ENCODE measurements at places on chromosomes 16 and 17.

DNA sequence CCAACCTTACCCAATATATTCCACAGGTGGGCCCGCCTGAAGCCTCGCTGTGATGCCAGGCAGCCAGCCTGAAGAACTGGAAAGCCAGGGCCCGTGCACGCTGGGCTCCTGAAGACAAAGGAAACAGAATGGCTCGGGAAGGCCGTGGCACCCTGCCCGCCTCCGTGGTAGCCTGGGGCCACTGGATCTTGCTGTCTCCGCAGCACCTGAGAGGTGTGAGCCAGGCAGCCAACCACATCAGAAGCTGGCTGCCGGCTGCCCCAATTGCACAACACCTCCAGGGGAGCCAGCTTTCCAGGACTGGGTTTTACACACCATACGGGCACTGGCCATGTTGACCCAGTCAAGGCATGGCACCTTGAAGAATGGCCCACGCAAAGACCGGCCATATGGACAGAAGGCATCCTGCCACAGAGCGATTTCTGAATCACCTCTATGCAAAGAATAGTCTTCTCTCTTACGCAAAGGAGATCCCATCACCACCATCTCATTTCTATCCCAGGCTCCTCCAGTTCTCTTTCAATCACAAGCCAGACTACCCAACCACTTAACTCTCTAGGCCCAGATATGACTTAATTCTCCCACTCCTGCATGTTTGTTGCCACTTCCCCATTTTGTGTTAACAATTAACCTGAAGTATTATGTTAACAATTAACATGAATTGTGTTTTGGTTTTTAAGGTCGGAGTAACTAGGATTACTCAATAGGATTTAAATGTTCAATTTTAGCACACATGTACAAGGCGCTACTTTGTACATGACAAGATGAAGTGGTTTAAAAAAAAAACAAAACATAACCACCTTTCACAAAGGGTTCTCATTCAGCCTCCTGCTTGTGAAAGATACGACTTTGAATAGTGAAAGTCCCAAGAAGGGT is 32.1 kb downstream of the ZFHX3 start:
- DNase-seq, result no peak

GRCh38 chr16:822174-822908 is 21.8 kb upstream of the GNG13 start:
- no peak for DNase-seq

GRCh38 chr16:12188061-12188934 is 211.8 kb downstream of the SNX29 start:
- DNase-seq, result no peak

DNA sequence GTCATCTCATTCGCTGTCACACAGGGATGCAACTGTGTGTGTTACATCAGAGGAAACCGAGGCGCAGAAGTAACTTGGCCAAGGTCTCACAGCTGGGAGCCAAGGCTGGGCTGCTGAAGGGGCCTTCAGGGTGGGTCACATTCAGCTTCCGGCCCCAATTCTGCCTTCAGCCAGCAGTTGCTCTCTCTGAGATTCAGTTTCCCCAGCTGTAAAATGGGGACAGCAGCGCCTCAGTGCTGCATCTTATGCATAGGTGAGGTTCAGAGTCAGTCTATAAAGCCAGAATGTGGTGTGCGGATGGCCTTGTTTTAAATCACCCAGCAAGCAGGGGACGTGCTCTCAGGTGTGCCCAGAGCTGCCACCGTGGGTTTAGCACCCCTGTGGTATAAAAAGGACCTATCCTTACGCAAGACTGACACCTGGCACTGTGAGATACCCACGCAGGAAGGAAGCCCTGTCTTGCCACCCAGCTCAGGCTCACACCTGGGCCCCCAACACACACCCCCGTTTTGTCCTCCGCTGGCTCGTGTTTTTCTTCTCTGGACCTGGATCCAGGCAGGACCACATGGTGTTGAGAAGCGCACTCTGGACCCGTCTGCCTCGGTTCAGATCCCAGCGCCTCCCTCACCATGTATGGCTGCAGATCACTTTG is 94.6 kb upstream of the GSE1 start:
- DNase-seq, result no peak

- no peak for DNase-seq
These were observed 24.4 kb downstream of the YPEL2 start for GRCh38 chr17:59355702-59356325.

GRCh38 chr17:68437979-68438822 is 19.1 kb downstream of the WIPI1 start:
- peak; percentile 15 for DNase-seq

- no peak for DNase-seq
These were observed 8.1 kb upstream of the PPP1R27 start for GRCh38 chr17:81842725-81843504.

GRCh38 chr16:83653785-83654184 is 154.0 kb upstream of the HSBP1 start:
- DNase-seq, result no peak

GRCh38 chr17:37648555-37648954 is 5.3 kb upstream of the DDX52 start:
- DNase-seq, result no peak

DNA sequence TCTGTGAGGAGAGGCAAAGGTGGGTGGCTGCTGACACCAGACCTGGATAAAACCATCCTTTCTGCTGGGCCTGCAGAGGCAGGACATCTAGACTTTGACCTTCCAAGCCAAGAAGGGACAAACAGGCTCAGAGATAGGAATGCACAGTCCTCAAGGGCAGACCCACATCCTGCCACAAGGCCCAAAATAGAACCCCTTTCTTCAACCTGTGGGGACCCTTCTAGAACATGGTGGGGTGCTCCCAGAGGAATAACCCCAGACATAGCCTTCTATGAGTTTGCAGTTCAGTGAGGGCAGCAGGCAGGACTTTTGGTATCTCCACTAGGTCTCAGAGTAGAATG is 3.8 kb upstream of the CBFB start:
- DNase-seq, result no peak

GRCh38 chr16:76268824-76269223 is 8.4 kb upstream of the CNTNAP4 start:
- no peak for DNase-seq

DNA sequence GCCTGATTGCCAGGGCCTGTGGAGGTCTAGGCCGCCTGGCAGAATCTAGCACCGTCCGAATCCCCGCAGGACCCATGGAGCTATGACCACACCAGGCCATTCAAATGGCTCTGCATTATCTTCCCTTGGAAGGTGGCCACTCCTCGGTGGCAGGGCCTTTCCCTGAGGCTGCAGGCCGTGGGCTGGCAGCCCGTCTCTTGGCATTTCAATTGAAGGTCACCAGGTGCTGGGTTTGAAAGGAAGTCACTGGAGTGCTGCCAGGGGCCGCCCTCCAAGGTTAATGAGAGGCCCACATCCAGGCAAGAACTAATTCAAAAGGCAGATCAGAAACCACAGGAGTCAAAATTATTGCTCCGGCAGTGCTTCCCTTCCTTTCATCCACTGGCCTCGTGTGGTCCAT is 27.7 kb upstream of the CACNG5 start:
- DNase-seq, result no peak

DNA sequence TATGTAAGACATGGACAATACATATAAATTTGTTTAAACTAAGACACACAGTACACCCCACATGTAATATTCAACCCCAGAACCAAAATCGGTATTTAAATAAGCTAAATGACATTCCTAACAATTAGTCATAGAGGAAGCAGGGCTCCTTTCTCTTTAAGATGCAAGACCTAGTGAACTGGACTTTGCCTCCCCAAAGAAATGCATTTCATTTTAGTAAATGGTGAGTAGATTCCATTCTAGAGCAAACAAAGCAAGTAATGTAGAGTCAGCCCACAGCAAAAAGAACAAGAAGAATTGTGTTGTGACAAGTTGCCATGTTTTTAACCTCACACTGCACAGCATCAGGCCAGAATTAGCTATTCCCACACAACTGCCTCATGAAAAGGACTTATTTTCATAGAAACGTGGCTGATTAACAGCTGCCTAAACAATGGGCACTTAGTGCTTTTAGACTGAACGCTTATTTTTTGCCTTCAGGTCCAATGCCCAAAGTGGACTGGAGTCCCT is 14.4 kb downstream of the DNAJC7 start:
- DNase-seq, result no peak

DNA sequence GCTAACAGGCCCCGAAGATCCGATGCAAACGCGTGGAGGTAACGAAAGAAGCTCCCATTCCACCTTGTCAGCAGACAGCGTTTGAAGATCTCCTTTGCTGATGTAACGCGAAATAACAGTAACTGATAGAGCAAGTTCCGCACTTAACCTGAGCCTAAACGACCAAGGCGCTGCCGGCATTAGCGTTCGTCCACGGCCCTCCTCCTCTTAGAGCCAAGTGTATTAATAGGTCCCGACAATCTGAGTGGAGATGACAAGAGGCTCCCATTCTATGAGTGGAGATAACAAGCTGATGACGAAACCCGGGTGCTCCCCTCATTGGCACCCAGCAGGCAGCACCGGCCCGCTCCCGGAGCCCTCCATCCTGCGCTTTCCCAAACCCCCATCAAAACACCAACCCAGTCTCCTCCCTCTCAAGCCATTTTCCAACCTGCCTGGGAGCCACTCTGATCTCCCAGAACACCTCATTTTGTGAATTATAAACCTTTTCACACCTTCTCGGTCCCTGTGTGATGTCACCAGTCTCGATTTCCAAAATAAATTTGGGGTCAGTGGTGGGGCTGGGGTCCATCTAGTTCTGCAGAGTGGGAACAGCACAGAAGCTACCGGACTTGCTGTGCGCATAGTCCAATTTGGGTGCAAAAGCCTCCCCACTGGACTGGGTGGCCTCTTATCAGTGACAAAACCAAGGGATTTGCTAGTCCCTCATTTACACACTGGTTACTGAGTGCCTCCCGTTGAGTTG is 35.4 kb upstream of the ARL4D start:
- no peak for DNase-seq

DNA sequence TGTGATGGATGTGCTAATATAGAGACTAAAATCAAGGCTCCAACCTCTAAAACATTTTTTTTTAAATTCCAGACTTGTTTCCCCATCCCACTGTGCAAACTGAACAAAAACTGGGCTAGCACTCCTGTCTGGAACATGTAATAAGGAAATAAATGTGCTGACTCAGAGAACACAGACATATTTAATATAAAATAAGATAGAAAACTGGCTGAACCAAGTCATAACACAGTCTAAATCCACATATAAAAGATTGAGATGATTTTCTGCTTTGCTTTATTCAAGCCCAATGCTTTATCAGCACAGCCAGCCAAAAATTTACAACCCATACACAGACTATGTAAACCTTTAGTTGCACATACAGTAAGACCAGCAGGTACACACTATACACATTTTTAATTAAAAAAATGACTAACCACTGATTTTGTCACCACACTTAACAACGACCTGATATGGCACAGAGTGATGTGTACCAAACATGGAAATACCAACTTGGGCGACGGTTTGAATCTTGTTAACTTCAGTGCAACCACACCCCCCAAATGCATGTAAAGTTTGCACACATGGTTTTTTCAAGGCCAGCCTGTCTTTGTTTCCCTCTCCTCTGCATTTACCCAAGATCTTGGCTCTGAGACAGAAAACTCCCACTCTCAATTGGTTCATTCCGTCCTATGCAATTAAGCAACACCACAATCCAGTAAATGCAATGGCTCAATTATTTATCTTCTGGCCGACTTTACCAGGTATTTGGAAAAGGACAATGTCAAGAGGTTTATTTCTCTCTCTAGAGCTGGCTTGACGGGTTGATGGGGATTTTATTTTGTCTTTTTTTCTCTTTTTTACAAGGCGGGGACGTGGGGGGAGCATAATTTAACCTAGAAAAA is 1.2 kb downstream of the STAT3 start:
- DNase-seq, result no peak

DNA sequence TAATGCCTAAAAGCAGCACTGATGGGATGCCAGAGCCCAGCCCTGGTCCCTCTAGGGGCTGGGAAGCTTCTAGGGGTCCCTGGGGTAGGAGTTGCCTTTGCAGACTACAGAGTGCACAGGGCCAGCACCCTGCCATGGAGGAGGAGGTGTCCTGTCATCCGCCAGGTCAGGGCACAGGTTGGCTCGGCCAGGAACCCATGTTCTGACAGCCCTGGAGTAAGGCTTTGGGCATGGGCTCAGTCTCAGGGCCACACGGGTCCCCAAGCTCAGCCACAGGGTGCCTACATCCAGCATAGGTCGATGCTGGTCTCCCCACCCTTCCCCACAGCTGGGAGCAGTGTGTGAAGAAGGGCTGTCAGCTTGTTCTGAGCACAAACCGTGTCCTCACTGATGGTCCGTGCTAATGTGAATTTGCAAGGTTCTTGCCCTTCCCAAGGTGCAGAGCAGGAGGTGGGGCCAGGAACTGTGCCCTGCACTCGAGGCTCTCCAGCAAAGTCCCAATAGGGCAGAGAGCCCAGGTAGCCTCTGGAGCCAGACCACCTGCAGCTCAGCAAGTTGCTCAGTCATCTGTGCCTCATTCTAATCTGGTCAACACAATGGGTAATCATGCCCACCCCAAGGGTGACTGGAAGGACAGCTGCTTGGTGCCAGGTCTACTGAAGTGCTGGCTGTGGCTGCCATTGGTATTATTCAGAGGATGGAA is 72.8 kb downstream of the AMFR start:
- no peak for DNase-seq

DNA sequence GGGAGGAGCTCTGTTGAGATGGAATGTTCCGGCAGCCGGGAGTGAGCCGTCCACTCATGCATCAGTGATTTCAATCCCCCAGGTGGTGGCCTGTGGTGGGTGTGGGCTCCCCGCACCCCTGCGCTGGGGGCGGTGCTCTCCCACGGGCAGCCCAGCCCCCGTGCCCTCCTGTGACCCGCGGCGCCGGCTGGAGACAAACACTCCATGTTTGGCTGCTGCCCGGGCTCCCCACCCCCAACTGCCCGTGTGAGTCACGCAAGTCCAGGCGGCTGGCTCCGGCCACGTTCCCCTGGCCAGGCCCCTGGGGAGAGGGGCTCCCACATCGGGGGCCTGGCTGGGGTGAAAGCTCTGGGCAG is 29.4 kb downstream of the CACNA1H start:
- DNase-seq, result no peak

GRCh38 chr16:77090062-77090461 is 100.9 kb upstream of the MON1B start:
- DNase-seq, result no peak

DNA sequence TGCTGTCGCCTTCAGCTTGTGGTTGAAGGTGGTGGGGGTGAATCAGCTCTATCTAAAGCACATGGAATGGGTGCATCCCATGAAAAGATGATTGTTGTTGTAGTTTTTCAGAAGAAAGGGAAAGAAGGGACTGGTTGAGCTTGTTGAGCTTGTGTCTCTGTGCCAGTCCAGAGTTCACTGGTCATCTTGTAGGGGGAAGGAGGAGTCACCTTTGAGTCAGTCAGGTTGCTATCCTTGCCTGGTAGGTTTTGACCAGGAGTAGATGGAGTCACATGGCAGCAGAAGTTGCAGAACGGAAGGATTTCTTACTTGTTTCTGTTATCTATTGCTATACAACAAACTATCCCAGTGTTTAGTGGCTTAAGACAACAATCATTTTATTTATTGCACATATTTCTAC is 73.3 kb downstream of the PLCG2 start:
- no peak for DNase-seq

GRCh38 chr16:12535535-12536411 is 267.9 kb downstream of the CPPED1 start:
- no peak for DNase-seq
